Kidney (tissue), 22 donors: ENCODE measurements at places on chromosomes 7 and 10. TPM values are rescaled to one million over a fixed set of nuclear protein-coding genes. Genes with fewer than 3 reads are reported as not detected.

DNA sequence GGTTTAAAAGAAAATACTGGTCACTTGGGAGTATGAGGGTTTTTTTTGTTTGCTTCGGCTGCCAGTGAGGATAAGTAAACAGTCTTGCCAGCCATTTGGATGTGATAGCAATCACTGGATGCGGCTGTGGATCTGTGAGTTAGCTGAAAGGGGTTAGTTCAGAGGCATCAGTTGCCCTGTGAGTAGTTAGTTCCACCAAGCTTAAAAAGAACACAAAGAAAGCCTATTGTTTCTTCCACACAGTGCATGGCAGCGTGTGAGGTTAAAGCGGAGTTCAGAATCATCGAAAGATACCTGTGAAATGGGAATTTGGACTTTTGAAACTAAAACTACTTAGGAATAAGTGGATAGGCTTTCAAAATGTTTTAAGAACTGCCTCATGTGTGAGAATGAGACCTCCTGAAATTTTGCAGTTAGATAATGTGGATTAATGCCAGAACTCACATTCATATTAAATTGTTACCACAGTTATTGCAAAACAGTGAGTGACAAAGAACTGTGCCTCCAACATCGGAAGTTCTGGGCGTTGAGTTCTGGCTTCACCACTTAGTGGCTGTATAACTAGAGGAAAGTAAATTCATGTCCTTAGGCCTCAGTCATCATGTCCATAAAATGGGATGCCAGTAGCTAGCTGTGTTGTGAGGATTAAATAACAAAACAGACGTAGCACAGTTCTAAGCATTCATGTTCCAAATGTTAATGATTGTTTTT, 31.3 kb downstream of the KIAA1217 start:
- H3K27me3 ChIP-seq, result no peaks in the 10 kb centered on the region
- no peaks in the 10 kb centered on the region for H3K36me3 ChIP-seq
- peaks cover 3% of the 10 kb centered on the region for H3K4me1 ChIP-seq
- no peak overlapping the region for H3K27ac ChIP-seq
- DNase-seq, result no peak
- H3K4me3 ChIP-seq, result peak overlapping the region; percentile 6

DNA sequence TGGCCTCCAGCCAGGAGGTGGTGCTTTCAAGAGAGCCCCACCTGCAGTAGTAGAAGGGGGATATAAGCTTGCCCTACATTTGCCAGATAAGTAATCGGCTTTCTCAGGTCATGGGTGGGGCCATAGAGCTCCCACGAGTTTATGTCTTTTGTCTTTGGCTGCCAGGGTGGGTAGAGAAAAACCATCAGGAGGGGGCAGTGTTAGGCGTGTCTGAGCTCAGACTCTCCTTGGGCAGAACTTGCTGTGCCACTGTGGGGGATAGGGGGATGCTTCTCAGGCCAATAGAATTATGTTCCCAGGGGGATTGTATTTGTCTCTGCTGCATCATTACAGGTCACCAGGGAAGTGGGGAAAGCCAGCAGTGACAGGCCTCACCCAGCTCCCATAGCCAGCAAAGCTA, 12.3 kb upstream of the MRPS33 start:
- H3K4me3 ChIP-seq, result no peak overlapping the region
- no peaks in the 10 kb centered on the region for H3K4me1 ChIP-seq
- H3K27ac ChIP-seq, result no peak overlapping the region
- H3K27me3 ChIP-seq, result no peaks in the 10 kb centered on the region
- DNase-seq, result no peak

GRCh38 chr7:107943018-107943417, 52.0 kb downstream of the DLD start:
- H3K36me3 ChIP-seq, result peaks cover 44% of the 10 kb centered on the region
- no peaks in the 10 kb centered on the region for H3K27me3 ChIP-seq
- no peak for DNase-seq

DNA sequence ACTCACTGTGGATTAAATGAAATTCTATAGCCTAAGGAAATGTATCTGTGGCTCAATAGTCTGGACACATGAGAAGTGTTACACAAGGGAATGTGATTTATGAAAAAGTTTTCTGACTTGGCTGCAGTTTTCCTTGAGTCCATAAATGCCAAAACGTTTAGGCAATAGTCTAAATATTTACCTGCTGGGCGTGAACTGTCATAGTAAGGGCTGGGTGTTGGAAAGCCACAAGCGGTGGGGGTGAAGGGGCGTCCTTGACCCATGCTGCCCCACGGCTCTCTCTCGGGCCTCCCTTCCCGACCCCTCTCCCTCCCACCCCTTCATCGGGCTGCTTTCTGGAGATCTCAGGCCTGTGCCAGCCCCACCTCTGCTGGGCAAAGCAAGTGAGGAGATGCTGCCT, 223.7 kb downstream of the BUB3 start:
- no peaks in the 10 kb centered on the region for H3K4me1 ChIP-seq
- H3K27me3 ChIP-seq, result no peaks in the 10 kb centered on the region
- DNase-seq, result no peak
- no peaks in the 10 kb centered on the region for H3K36me3 ChIP-seq
- H3K27ac ChIP-seq, result no peak overlapping the region

- H3K27ac ChIP-seq, result no peak overlapping the region
- DNase-seq, result no peak
- no peaks in the 10 kb centered on the region for H3K4me1 ChIP-seq
Measured at GRCh38 chr7:35467456-35467978, 213.6 kb upstream of the TBX20 start.

DNA sequence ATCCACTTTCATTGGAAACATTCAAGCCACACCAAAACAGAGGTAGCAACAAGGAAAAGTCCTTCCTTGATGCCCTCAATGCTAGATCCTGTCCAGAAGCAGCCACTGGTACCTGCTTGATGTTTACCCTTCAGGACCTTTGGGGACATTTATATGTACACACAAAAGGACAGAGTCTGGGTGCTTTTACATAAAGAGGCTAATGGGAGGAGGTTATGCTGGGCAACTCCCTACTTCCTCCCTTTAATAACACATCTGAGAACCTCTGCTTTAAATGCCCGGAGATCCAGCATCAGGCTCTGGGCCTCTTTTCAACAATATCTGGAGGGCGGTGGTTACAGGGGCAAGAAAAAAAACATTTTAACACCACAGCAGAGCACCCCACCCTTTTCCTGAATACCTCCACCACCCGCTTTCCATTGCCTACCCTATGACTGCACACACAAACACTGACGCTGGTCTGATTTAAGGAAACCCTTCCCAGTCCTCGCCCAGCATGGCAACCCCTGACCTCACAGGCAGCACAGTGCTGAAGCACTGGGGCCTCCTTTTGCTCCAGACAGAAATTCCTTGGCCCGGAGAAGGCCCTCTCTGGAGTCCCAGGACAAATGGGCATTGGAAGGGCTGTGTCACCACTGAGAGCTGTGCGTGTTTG, 39.3 kb upstream of the DUSP5 start:
- no peaks in the 10 kb centered on the region for H3K27me3 ChIP-seq
- peak overlapping the region; percentile 14 for H3K27ac ChIP-seq
- no peaks in the 10 kb centered on the region for H3K36me3 ChIP-seq

DNA sequence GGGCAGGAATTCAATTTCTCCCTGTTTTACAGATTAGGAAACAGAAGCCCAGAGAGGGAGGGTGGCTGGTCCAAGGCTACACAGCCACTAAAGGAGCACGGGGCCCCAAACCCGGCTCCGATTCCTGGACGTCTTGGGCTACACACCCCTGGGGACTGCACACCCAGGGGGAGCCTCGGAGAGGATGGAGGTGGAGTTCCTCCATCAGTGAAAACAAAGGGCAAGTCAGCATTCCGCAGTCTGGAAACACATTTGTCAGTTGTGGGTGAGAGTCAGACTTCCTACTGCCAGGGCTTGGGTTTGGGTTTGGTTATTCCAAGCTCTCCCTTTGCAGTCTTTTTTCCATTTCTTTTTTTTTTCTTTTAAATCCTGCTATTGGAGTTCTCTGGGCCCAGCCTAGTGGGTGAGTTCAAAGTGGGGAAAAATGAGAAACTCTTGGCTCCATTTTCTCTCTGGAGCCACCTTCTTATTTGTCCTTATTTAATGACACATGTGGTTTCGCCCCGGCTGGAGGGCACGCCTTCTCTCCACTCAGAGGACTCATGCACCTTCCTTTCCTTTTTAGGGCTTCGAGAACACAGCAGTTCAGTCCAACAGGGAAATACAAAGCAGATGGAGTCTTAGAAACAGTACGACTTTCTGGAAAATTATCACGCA, 59.9 kb upstream of the AQP1 start:
- H3K4me3 ChIP-seq, result no peak overlapping the region
- no peaks in the 10 kb centered on the region for H3K27me3 ChIP-seq
- H3K4me1 ChIP-seq, result no peaks in the 10 kb centered on the region
- no peaks in the 10 kb centered on the region for H3K36me3 ChIP-seq
- no peak for DNase-seq

GRCh38 chr7:155455132-155455693, 2.7 kb upstream of the EN2 start:
- H3K27me3 ChIP-seq, result peaks cover 64% of the 10 kb centered on the region
- no peak for DNase-seq
- no peak overlapping the region for H3K4me3 ChIP-seq
- H3K27ac ChIP-seq, result no peak overlapping the region
- no peaks in the 10 kb centered on the region for H3K4me1 ChIP-seq

EBLN1 gene
- polyA plus RNA-seq, result not detected

RBP3 gene
- not detected for polyA plus RNA-seq

PKD2L1 gene
- polyA plus RNA-seq, result 0.17 TPM

LLCFC1 gene
- not detected for polyA plus RNA-seq

PCDH15 gene
- polyA plus RNA-seq, result 1.5 TPM
